CD4-positive, alpha-beta T cell treated with Interleukin-1 beta for 1 hour (primary cell): ENCODE measurements at places on chromosomes 6 and 20.

DNA sequence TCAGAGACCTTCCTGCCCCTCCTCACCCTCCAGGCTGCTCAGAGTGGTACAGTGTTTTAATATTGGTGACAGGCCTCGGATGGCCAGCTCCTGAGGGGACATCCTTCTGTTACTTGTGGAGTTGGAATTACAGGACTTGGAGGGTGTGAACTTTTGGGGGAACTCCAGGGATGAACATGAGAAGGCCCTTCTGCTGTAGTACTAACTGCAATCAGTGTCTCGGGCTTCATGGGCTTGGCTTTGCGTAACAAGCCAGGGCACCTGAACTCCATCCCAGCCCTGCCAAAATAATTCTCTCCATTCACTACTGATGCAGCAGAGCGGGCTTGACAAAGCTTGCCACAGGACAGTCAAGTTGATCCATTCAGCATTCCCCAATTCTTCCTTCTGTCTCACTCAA lies 28.6 kb downstream of the SLC22A23 start:
- no peak for DNase-seq

GRCh38 chr6:151670116-151670515 lies 137.4 kb upstream of the ESR1 start:
- DNase-seq: no peak

GRCh38 chr20:33192912-33193501 lies 24.1 kb upstream of the BPIFA3 start:
- DNase-seq: no peak

GRCh38 chr20:40676491-40677269 lies 12.4 kb downstream of the MAFB start:
- DNase-seq: no peak

- no peak for DNase-seq
Measured at GRCh38 chr6:145813285-145814034, 1.1 kb downstream of the FBXO30 start.

- DNase-seq: no peak
Measured at GRCh38 chr20:10781526-10781925, 107.7 kb upstream of the JAG1 start.

- peak; percentile 67 for DNase-seq
Measured at GRCh38 chr20:58692579-58693225, at the start of gene NPEPL1. NPEPL1 (plus strand) TSS chr20:58692800; CDS start chr20:58692901, 101 bp downstream.

DNA sequence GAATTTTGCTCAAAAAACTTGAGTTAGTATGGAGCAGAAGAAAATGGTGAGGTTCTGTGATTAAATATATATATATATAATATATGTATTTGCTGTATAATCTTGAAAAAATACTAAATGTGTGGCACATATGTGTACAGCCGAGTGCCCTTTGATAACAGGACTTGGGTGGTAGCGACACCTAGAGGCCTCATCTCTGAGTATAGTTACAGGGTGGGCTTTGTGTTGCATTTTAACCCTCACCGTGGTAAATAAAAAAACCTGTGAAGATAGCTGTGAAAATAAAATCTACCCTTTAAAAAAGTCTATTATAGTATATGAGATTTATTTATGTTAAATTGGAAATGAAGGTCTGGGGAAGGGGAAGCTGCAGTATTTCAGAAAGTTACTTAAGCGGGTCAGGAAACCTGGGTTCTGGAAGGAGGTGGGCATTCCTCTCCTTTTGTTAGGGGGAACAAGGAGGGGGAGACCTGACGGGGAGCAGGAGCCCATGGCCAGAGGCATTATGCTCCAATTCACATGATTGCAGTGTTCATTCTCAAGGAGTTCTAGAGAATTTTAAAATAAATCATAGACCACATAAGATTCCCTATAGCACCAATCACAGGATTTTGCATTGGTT lies 82.7 kb downstream of the SH3BGRL2 start:
- DNase-seq: peak; percentile 43

DNA sequence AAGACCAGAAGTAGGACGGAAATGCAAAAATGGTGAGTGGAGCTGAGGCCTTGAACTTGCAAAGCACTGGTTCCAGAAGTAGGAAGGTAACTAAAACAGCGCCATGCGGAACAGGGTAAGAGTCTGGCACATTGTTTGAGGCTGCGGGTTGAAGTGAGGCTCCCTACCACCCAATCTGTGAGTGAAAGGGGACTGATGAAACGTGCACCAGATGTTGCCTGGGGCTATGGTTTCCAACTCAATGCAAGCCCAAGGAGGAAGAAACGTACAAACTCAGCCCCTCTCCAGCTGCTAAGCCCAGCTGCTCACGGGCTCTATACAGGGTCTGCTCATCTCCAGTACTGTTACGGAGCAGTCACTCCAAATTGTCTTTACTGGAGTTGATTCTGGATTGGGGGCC lies 68.7 kb upstream of the KCNK16 start:
- no peak for DNase-seq

GRCh38 chr6:61949971-61950370 lies 336.1 kb downstream of the KHDRBS2 start:
- DNase-seq: no peak

DNA sequence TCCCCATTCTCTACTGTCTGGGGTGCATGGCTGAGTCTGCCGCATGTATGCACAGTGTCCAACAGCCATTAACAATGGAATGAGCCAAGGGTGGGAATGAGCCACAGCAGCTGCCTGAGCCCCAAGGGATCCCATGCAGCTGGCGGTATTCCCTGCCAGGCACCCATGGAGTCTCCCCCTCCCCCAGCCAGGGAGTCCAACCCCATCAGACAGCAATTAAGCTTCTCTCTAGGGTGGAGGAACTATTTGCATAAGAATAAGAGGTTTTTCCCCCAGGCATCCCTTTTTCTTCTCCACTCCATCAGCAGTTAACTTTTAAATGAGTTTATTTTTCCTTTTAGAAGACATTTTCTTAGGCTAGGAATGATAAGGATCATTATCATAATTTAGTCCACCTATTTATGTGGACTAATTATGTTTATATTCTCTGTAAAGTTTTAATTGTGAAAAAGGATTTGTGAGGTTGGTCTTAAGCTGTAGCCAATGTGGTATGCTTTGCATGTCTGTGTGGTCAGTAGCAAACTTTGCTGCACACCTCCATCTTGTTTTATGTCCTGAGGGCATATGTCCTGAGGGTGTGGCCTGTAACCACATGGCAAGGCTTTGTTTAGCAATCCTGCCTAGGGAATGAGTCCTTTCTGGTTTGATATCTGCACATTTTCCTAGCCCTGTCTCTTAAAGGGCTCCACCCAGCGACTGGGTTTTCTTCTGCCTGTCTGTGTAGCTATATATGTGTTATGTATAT lies 158.9 kb upstream of the OLIG3 start:
- no peak for DNase-seq

DNA sequence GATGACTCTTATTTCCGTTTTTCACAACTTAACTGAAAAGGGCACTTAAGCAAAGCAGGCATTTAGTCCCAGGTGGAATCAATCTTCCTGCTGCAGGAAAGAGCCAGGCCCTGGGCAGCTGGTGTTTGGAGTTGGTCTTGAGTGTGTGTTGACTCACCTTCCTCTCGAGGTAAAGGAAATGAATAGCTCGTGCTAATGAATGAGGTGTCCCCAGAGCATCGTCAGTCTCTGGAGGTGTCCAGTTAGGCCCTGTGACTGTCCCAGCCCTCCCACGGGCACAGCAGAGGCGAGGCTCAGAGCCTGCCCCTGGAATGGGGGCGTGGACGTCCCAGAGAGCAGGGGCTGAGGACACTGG lies 277.7 kb downstream of the NRN1 start:
- no peak for DNase-seq

DNA sequence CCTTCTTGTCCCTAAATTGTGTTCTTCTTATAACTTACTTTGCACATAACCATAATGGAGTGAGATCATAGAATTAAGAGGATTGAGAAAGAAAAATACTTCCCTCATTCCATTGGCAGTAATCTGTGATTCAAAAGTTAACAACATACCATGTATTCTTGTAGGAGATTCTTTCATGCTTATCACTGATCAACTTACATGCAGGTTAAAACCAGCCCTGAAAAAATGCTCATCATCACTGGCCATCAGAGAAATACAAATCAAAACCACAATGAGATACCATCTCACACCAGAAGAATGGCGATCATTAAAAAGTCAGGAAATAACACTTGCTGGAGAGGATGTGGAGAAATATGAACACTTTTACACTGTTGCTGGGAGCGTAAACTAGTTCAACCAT lies 36.5 kb upstream of the GFRAL start:
- no peak for DNase-seq

DNA sequence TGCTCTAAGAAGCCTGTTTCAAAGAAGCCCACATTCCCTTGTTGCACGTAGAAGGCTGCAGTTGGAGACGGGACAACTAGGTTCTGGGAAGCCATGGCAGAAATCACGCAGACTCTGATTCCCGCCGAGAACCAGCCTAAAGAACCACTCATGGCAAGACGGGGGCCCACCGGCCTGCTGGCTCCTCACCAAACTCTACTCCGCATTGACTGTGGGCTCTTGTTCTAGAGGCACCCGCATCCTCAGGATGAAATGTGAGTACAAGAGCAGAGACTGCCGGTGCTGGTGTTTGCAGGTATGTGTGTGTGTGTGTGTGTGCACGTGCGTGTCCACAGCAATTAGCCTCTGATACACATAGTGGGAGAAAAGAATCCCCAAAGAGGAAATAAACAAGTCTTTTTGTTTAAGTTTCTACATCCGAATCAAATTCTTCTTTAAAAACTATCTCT lies 42.3 kb upstream of the NR2E1 start:
- DNase-seq: no peak

GRCh38 chr6:107083047-107083768 lies 32.1 kb downstream of the BEND3 start:
- no peak for DNase-seq

- DNase-seq: no peak
Measured at GRCh38 chr20:8008733-8009132, 10.8 kb downstream of the TMX4 start.

DNA sequence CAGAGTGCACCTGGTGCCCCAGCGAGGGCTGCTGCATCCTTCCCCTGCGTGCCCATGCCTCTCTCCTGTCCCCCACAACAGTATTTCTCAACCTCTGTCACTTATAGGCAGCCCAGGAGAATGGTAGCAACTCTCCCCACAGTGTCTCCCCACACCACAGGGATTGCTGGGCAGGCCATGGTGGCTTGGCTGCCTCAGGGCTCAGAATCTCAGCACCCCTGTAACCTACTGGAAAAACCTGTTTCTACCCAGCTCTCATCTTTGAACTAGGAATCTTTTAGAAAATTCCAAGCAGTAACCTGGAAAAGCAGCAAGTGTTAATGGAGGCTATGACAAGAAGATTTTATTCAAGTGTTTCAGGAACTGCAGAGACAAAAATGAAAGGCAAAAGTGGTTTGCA lies 38.0 kb downstream of the CD164 start:
- no peak for DNase-seq

GRCh38 chr20:39292193-39292736 lies 330.1 kb downstream of the DHX35 start:
- no peak for DNase-seq

DNA sequence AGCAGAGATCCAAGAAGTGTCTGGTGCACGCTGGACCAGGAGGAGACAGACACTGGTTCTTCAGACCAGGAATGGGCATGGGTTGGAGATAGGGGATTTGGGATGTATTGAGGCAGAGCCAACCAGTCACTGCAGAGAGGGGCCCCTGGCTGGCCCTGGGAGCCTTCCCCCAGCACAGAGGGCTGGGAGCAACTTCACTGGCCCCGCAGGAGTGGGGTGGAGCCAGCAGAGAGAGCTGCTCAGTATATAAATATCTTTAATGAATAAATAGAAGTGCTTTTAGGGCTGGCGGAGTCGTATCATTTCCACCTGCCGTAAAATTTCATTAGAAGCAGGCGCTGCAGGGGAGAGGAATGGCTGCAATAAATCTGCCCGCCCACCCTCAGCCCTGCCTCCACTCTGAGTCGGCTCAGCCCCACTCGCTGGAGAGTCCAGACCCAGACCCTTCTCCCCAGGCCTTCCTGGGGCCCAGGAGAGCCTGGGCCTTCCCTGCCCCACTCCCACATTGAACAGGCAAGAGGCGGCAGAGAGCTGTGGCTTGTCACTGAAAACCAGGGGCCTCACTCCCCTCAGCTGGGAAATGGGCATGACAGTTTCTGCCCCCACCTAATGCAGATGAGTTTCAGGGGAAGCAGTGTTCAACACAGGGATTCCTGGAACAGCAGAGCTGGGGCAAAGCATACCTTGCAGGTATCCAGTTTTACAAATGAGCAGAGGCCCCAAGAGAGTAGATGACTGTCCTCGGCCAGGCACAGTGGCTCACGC lies 23.9 kb upstream of the VSTM2L start:
- no peak for DNase-seq

- DNase-seq: no peak
Measured at GRCh38 chr6:93073811-93074210, 345.5 kb downstream of the EPHA7 start.

DNA sequence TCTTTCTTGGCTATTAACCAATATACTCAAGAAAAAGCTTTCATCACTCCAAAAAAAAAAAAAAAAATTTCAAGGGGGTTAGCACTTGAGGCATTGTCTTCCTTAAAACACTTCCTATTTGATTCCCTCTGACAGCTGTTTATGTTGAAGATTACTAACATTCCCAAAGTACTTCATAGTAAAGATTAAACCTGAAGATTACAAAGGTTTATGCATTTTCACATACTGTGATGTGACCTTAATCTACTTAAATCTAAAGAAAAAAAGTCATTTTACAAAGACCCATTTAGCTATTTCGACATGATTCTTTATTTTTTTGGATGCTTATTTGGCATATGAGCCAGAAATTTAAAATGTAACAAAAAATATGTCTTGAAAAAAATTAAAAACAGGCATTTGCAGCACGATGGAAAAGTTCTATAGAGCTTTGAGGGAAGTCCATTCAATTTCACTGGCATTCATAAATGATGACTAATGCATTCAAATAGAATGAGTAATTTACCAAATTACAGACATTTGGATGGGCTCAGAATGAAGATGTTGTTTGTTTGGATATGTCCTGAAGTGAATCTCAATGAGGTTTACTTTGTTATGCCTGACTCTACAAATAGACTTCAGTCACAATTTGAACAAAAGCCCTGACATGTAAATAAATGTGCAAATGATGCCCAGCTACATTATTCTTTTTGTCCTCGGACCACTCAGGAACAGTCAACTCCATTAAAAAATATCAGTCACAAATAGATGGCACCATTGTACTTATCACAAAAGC lies 674.6 kb upstream of the MARCKS start:
- no peak for DNase-seq

DNA sequence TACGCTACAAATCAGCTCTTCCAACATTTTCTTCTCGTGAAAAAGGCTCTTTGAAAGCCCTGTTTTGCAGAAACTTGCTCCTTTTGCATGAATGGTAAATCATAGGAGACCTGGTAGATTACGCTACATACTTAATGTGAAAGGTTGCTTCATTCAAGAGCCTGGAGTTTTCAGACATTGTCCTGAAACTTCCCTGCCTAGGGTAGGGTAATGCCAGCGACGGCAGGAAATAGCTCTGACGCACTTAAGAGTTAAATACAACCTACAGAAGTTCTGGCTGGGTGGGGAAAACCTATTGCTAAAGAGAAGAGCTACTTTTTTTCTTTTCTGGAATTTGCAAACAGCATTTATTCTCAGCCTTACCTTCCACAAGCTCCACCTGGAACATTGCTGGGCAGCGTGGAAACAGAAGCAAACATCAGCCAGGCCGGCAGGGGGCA lies 144.5 kb downstream of the LPA start:
- DNase-seq: no peak
